ENCODE measurements at places on chromosomes 7 and 10.

DNA sequence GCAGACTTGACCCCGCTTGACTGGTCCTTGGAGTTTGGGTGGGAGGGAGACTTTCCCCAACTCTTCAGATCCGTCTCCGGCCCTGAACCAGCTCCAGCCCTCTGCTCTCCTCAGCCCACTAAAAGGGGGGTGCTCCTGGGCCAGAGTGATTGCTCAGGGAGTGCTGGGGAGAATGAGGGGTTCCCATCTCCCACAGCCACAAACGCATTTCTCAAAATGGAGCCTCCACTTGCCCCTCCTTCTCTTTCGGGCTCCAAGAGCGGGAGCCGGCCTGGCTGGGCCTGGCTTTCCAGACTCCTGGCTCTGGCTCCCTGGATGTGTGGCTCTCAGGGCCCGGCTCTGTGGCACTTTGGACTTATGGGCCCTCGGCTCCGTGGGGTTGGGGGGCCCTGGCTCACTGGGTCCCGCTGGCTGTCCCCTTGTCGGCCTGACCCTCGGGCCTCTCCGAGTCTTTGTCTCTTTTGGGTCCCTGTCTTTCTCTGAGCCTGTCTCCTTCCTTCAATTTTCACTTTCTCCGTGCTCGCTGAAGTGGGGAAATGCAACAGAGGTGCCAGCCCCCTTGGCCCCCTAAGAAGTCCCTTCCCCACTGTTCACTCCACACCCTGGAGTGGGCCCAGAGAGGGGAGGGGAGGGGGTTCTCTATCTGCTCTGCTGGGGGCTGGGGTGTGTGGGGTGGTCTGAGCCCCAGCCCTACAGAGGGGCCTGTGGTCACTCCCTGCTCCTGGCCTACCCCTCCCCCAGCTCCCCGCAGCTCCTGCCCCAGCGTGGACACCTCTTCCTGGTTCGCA lies 713 bp downstream of the LZTS2 start:
- no peak for DNase-seq

- no peak for DNase-seq
These were observed 82.9 kb downstream of the NPY start for GRCh38 chr7:24366876-24367275.

GRCh38 chr7:114832906-114833595 lies 88.8 kb upstream of the MDFIC start:
- no peak for DNase-seq

GRCh38 chr10:69736886-69737641 lies 64.6 kb upstream of the COL13A1 start:
- no peak for DNase-seq

GRCh38 chr10:86234107-86234506 lies 132.5 kb downstream of the GRID1 start:
- DNase-seq, result no peak

DNA sequence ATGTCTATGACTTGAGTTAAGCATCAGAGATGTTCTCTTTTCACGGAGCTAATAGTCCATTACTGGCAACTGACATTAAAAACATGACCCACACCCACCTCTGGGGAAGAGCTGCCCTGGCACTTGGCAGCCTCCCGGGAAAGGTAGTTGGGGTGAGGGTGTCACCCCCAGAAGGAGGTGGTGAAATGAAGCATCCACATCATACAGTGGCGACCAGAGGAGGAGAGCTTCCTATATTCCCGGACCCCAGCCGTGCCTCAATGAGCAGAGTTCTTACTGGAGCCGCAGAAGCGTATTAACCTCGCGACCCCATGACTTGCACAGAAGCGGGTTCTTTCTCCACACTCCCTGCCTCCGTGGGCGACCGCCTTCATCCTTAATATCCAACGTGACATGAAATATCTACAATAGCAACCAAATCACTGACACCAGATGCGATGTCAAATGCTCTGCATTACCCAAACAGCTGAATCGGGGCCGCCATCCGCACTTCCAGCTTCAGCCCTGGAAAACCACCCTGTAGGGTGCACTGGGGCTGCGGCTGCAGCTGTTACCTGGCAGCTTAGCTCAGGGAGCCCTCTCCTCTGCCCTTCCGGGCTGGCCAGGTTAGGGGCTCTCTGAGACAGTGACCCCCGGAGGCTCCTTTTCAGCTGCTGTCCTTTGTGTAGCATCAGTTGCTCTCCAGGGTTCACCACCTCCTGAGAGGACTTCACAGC lies 103.1 kb upstream of the PARD3 start:
- DNase-seq, result no peak

GRCh38 chr7:66307591-66308215 lies 102.6 kb downstream of the TPST1 start:
- no peak for DNase-seq

GRCh38 chr10:58971796-58972491 lies 204.5 kb upstream of the PHYHIPL start:
- no peak for DNase-seq
